Jurkat, Clone E6-1 (cell line): ENCODE measurements at places on chromosomes 3 and 15.

DNA sequence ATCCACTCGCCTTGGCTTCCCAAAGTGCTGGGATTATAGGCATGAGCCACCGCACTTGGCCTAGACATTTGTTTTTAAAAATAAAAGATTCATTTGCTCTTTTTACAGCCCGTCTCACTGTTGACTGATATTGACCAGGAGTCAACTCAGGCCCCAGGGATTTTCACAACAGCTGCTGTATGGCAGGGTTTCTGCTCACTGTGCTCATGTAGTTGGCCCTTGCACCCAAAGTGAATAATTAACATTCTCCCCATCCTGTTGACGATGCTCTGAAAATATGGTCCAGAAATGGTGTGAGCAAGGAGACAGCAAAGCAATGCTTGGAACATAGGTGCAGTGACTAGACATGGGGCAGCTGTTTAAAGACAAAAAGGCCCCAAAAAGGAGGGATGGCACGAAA lies 2.9 kb upstream of the CCR5 start:
- no peak for DNase-seq

DNA sequence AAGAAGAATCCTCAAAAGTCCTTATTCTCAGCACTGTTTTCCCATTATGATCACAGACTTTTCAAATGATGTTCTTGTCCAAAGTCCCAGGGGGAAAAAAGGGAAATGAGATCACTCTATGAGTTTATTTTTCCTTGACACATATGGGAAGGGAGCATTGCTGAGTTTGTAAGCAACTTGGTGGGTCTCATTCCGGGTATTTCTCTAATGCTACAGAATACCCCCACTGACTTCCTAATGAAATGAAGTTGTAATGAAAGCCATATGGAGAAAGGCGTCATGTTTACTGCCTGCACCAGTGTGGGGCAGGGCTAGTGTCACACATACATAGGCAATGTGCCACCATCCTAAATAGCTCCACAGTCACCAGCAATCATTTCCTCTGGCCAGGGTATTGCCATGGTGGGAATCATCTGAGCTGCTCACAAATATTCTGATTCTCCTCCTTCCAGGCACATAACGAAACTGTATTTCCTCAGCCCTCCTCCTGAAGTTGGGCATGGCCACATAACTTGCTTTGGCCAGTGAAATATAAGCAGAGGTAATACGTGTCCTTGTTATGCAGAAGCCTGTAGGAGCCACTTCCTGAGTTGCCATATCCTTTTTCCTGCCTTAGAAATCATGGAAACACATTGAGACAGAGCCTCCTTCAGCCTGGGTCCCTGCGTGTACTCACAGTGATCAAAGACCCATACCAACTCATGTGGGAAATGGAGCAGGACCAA lies 41.0 kb upstream of the C15orf61 start:
- no peak for DNase-seq

- no peak for DNase-seq
These were observed 74.9 kb upstream of the XCR1 start for GRCh38 chr3:46102059-46102779.

DNA sequence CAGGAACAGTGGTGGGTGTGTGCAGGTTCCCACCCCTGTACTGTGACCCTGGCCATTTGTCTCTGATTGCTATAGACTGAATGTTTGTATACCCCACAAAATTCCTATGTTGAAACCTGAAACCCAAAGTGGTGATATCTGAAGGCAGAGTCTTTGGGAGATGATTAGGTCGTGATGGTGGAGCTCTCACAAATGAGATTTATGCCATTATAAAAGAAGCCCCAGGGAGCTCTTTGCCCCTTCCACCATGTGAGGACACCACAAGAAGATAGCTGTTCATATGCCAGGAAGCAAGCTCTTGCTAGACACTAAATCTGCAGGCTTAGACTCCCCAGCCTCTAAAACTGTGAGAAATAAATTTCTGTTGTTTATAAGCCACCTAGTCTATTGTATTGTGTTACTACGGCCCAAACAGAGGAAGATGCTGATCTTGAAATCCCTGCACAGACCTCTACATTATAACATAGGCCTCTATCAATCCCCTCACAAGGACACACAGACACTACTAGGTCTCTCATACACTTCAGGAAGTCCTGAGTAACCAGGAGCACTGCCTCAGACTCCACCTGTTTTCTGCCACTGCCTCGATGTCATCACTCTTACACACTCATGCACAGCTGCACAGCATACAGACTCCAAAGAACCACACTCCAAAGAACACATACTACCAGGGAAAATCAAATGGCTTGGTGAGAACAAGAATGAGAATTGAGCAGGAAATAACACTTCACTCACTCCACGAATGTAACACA lies 14.7 kb downstream of the IGSF11 start:
- no peak for DNase-seq

- DNase-seq, result no peak
These were observed 53.7 kb upstream of the FAM174B start for GRCh38 chr15:92709110-92709790.

GRCh38 chr15:87300146-87300545 lies 956.4 kb downstream of the NTRK3 start:
- no peak for DNase-seq

DNA sequence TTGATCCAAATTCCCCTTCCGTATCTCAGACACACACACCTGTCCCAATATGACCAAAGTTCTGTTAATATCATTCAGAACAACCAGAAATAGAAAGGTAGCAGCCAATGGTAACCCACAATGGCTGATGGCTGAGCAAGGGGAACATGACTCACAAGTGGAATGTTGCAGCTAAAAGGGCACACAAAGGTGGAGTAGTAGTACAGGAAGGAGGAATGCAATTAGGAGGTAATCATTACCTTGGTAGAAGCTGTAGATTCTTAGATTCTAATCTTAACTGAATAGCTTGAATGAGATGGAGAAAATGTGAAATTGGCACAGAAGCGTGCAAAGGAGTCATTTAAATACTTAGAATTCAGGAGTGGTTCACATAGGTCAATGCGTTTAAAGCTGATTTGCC lies 347.9 kb downstream of the NR2F2 start:
- no peak for DNase-seq

- DNase-seq, result no peak
These were observed 2.5 kb upstream of the IFRD2 start for GRCh38 chr3:50294492-50295403.

DNA sequence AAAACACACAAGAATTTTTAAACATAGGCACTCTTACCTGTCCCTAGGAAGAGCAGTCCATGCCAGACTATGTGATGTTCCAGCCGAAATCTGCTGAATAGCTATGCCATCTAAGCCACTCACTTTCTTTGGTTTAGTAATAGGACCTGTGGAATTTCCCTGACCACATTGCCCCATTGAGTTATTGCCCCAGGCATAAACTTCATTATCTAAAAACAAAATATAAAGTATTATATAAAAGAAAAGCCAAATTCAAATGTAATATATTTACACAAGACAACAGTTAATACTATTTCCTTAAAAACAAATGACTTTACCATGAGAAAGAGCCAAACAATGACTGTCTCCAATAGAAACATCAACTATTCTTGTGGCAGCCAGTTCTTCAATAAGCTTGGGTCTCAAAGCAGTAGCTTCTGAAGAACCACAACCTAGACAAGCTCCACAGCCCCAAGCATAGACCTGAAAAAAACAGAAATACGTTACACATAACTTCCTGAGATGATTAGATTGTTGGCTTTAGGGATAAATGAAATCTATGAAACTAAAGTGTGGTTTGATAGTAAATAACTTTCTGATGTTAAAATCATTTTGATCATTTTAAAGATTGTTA lies 84.3 kb downstream of the HERC1 start:
- peak; percentile 69 for DNase-seq

GRCh38 chr15:79874242-79874641 lies 22.6 kb downstream of the MTHFS start:
- no peak for DNase-seq

GRCh38 chr3:72519946-72520604 lies 328.2 kb downstream of the SHQ1 start:
- DNase-seq, result no peak

GRCh38 chr15:32834156-32834555 lies 116.4 kb downstream of the GREM1 start:
- no peak for DNase-seq

DNA sequence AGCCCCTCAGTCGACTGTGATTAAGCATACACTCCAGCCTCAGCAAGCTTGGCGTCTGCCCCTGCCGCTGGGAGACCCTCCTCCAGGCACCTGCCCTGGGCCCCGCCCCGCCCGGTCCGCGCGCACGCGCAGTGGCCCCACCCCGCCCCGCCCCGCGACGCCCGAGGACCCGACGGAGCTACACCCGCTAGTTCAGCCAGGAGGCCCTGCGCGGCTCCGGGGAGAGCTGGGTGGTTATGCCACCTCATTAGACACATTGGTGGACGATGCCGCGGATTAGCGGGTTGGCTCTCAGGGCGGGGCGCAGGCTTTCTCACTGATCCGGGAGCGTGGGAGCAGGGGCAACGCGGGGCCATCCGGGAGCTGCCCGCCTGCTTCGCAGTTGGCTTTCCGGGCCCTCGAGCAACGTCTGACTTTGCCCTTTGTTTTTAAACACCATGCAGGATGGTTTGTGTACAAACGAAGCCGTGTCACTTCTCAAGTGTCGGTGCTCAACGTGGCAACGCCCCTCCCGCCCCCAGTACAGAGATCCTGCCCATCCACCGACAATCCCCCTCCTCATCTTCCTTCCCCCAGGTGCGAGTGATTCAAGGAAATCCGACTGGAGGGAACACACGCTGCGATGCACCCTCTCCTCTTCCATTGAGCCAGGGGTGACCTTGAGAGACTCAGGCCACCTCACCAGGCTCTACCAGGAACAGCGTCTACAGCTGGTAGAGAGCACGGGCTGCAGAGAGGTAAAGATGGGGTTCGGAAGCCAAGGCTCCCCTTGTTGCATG lies 109.3 kb downstream of the SHQ1 start:
- DNase-seq, result no peak
